Stimulated activated CD8-positive, alpha-beta memory T cell treated with anti-CD3 and anti-CD28 coated beads, Interleukin-7, amount 100 ng/mL, for 24 hours (primary cell): ENCODE measurements at places on chromosomes 13 and 19.

GRCh38 chr13:23671377-23671776, 101.2 kb downstream of the TNFRSF19 start:
- no peak for DNase-seq

- DNase-seq: no peak
These were observed 25.4 kb upstream of the CEACAM4 start for GRCh38 chr19:41652250-41652649.

DNA sequence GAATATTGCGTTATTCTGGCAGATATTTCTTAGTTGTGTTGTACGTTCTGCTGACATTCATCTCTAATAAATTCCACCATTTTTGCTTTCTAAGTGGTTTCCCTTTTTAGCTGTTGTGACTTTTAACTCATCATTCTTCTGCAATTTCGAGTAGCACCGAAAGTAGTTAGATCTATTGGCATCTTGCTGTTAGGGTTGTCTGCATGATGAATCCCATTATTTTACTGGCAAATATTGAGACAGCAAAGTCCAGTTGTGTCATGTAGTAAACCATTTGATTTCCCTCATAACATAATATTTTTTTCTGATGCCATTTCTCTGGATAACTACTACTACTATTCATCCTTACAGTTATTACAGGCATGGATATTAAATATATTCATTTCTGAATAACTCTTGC, 143.9 kb downstream of the SLITRK1 start:
- DNase-seq: no peak

DNA sequence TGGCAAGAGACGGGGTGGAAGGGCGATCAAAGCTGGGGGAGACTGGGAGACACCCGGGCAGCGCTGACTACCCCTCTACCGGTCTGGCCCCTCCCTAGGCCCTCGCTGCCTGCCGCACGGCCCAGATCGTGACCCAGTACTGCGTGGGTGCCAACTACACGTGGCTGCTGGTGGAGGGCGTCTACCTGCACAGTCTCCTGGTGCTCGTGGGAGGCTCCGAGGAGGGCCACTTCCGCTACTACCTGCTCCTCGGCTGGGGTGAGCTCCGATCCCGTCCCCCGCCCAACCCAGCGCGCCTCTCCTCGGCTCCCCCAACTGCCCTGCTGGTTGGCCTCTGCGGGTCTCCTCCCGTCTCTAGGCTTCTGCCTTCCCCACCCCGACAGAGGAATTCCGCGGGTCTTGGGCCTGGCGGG, 8.8 kb downstream of the GIPR start:
- DNase-seq: no peak

DNA sequence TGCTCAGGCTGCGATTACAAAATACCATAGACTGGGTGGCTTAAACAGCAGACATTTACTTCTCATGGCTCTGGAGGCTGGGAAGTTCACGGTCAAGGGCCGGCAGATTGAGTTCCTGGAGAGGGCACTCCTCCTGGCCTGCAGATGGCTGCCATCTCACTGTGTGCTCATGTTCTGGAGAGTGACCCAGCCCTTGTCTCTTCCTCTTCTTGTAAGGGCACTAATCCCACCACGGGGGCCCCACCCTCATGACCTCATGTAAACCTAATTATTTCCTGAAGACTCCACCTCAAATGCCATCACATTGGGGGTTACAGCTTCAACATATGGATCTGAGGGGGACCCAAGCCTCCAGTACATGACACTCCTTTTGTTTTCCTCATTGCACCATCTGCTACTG, 56.0 kb upstream of the CLDN10 start:
- DNase-seq: no peak

DNA sequence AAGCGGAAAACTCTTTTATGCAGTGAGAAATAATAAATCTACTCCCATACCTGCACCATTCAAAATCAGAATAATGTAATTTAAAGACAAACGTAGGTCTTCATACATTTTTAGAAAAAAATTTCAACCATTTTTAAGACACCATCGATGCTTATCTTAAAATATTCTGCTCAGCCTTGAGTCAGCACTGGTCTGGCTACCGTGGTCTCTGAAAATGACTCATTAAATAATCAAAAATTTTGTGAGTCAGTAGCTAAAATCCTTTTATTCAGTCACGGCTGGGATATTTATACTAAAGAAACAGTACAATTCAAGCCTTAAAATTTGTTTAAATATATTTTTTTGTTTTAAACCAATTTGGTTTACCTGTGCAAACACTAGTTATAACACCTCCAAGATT, 2862.8 kb upstream of the PCDH20 start:
- DNase-seq: no peak

GRCh38 chr19:12790628-12791344, 500 bp upstream of the JUNB start:
- DNase-seq: no peak

- no peak for DNase-seq
These were observed 872 bp downstream of the FARSA start for GRCh38 chr19:12932392-12933286.

DNA sequence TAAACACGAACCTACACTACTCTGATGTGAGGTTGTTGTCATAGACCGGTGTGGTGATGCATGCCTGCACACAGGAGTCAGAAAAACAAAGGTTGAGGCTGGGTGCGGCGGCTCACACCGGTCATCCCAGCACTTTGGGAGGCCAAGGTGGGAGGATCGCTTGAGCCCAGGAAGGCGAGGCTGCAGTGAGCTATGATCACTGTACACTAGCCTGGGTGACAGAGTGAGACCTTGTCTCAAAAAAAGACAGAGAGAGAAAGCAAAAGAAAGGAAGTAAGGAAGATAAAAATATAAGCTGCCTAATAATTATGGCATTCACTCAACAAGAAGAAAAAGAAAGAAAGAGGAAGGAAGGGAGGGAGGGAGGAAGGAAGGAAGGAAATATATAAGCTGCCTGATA, 9.3 kb downstream of the GP6 start:
- DNase-seq: no peak

GRCh38 chr13:27449081-27449603, 1.2 kb downstream of the MTIF3 start:
- DNase-seq: no peak

GRCh38 chr19:32800754-32801153, 68.8 kb downstream of the SLC7A9 start:
- DNase-seq: no peak

GRCh38 chr19:50551715-50552187, 16.5 kb downstream of the LRRC4B start:
- no peak for DNase-seq

DNA sequence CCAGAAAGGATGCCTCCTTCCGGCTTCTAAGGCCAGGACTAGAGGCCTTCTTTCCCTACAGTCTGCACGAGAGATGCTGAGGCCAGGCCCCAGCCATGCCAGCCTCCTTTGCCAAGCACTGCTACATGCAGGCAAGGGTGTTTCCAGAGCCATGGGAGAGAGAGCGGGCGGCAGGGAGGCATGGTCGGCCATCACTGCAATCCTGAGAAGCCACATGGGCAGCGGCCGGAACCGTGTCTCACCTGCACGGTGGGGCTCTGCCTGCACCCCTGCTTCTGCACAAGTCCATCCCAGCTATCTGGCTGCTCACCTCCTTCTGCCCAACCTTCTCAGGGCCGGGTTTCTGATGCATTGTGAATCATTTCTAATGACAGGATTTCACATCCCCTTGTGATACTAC, 35.1 kb downstream of the TSHZ3 start:
- DNase-seq: no peak

- DNase-seq: no peak
These were observed 4.9 kb downstream of the CALM3 start for GRCh38 chr19:46606019-46606418.

DNA sequence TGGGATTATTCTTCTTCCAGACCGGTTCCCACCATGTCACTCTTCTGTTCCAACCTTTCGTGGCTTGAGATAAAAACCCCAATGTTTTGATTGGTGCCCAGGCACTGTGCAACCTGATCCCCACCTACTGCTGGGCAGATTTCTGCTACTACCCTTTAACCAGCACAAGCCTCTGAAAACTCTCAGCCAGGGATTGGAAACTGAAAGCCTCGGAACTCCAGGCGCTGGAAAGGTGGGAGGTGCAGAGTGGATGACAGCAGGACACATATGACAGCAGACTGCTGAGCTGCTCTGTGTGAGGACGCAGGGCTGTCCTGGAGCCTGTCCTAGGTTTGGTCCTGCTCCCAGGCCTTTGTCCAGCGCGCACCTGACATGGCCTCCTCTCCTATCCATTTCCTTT, 68.5 kb upstream of the GTF3A start:
- no peak for DNase-seq
